ENCODE measurements at places on chromosomes 3 and 15.

DNA sequence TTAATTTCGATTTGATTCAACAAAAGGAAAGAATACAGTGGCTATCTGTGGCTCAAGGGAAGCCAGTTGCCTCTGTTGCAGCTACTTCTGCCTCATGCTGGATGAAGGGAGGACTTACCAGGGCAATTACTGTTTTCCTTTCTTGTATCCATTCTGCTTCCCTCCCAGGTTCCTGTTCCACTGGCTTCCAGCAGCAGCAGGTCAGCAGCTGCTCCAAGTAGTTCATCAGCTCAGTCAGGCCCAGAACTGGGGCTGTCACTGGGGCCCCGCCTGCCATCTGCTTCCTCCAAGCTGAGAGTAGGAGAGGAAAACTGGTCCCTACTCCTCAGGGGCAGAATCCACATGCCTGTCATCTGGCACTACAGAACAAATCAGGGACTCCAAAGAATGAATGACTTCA lies 48.6 kb upstream of the ULK4 start:
- no peak for DNase-seq

GRCh38 chr15:98272625-98273024 lies 312.1 kb downstream of the ARRDC4 start:
- no peak for DNase-seq

- no peak for DNase-seq
These were observed 77.4 kb downstream of the VPS8 start for GRCh38 chr3:184889312-184889904.

GRCh38 chr3:10557781-10558373 lies 52.5 kb upstream of the ATP2B2 start:
- no peak for DNase-seq

- peak; percentile 49 for DNase-seq
These were observed 2.2 kb downstream of the FOXB1 start for GRCh38 chr15:60006203-60006862.

DNA sequence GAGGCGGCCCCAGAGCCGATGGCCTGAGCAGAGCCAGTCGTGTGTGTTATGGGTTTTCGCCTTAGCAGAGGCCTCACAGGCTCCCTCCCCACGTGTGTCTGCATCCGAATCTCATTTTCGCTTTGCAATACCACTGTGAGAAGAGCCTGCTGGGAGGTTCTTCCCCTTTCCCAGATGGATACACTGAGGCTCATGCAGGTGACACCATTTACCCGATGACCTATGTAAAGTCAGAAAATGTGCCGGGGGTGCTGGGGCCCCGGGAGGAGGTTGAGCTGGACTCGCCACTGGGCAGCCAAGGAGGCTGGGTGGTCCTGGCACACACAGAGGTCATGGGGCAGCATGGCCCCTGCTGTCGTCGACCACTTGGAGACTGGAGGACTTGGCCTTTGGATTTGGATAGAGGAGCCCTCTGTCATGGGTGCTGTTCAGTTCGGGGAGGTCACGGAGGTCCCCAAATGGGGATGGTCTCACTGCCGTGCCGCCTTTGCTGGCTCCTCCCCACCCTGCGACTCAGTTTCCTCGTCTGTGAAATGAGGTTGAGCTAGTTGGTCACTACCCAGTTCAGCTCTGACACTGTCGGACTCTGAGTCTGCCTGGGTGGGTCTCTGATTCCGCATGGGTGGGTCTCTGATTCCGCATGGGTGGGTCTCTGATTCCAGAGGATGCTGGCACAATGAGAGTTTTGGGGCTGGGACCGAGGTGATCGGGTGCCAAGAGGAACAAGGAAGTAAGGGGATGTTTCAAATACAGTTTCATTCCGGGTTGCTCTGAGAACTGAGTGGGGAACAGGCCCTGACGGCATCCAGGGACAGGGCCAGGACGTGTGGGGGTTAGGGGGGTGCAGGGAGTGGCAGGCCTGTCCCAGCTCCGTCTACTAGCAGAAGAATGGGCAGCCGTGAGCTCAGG lies 23.2 kb upstream of the MUC4 start:
- DNase-seq: no peak

- no peak for DNase-seq
These were observed 2.4 kb upstream of the CFAP91 start for GRCh38 chr3:119700269-119700919.

- DNase-seq: no peak
These were observed 5.9 kb upstream of the GHSR start for GRCh38 chr3:172454180-172454579.

- no peak for DNase-seq
These were observed 39.4 kb upstream of the TRIM71 start for GRCh38 chr3:32778389-32778788.

- DNase-seq: no peak
These were observed 66.5 kb downstream of the ADAMTSL3 start for GRCh38 chr15:83720468-83720867.
